ENCODE measurements at places on chromosomes 16 and 17. TPM values are rescaled to one million over a fixed set of nuclear protein-coding genes. Genes with fewer than 3 reads are reported as not detected.

Gene FSCN2
- total RNA-seq = 0.59 TPM

Gene NHLRC4
- total RNA-seq = 0.59 TPM

Gene SLC52A1
- total RNA-seq = not detected

Gene KCNJ16
- not detected for total RNA-seq

Gene GNG13
- not detected for total RNA-seq

Gene ABCC11
- total RNA-seq = under 0.01 TPM

Measured in subcutaneous preadipocyte (primary cell).